ENCODE measurements at places on chromosomes 4 and X. TPM values are rescaled to one million over a fixed set of nuclear protein-coding genes. Genes with fewer than 3 reads are reported as not detected.
A peak's percentile ranks its signal among the peaks of the same experiment; 100 is the strongest.

ZBTB49 gene
- total RNA-seq: 7.2 TPM

BCORL1 gene
- 9.2 TPM for total RNA-seq

DCAF12L2 gene
- not detected for total RNA-seq

MAOA gene
- total RNA-seq: 1.8 TPM

PITX2 gene
- 0.09 TPM for total RNA-seq

GRCh38 chrX:118807151-118808017 is 16.2 kb upstream of the ZCCHC12 start:
- no peaks in the 10 kb centered on the region for H3K4me1 ChIP-seq
- H3K4me3 ChIP-seq: no peak overlapping the region
- no peak overlapping the region for H3K27ac ChIP-seq
- H3K36me3 ChIP-seq: no peaks in the 10 kb centered on the region
- peak; percentile 70 for DNase-seq

DNA sequence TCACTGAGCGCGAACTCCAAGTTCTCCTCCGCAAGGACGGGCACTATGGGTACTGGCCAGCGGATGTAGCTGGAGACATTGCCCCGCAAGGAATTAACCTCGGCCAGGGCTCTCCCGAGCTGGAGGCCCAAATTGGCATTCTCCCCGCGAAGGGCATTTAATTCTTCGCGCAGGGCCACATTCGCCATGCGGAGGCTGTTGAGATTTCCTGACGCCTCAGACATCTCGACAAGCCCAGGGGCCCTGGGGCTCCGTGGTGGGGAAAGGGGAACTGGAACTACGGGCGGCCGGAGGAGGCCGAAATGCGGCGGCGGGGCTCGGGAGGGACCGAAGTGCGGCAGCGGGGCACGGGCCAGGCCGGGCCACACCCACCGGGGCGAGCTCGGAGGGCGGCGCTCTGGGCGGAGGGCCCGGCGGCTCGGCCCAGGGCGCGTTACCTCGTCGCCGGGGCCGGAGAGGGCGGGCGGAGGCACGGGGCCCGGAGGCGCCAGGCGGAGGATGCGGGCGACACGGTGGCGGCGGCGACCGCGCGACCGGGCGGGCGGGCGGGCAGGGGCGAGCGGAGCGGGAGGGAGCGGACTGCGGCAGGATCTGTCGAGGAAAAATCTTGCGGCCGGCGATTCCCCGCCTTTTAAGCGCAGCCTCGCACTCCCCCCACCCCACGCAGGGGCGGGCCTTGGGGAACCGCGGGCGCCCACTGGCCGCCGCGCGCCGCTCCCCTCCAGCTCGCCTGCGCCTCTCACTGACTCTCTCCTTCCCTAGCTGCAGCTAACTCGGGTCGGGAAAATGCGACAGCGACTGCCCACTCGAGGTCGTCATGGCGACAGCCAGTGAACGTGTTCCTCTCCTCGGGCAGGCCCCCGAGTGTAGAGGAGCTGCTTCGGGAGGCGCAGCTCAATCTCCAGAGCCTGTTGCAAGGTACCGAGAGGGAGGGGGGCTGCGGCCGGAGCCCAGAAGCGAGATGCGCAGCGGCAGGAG is at the start of gene RTL5:
Gene RTL5 (minus strand): TSS at position 599 of the 978 bp plus-strand sequence.
- peaks cover 4% of the 10 kb centered on the region for H3K4me1 ChIP-seq
- no peaks in the 10 kb centered on the region for H3K36me3 ChIP-seq
- no peak within 1 kb of the TSS for H3K27ac ChIP-seq
- H3K27me3 ChIP-seq: peaks cover 64% of the 10 kb centered on the region
- peak; percentile 76 for DNase-seq

GRCh38 chrX:23773601-23774175 is 9.3 kb upstream of the SAT1 start:
- H3K4me3 ChIP-seq: peak overlapping the region; percentile 53
- no peaks in the 10 kb centered on the region for H3K27me3 ChIP-seq
- peak; percentile 85 for DNase-seq
- H3K27ac ChIP-seq: peak overlapping the region; percentile 96
- H3K4me1 ChIP-seq: peaks cover 7% of the 10 kb centered on the region
- H3K36me3 ChIP-seq: no peaks in the 10 kb centered on the region

GRCh38 chr4:107423677-107424405 is 296.2 kb downstream of the PAPSS1 start:
- no peak for DNase-seq
- no peaks in the 10 kb centered on the region for H3K4me1 ChIP-seq
- no peak overlapping the region for H3K4me3 ChIP-seq

- peaks cover 2% of the 10 kb centered on the region for H3K27me3 ChIP-seq
- no peak for DNase-seq
- peak overlapping the region; percentile 83 for H3K4me3 ChIP-seq
These were observed 377.9 kb upstream of the EMCN start for GRCh38 chr4:100895556-100896197.

DNA sequence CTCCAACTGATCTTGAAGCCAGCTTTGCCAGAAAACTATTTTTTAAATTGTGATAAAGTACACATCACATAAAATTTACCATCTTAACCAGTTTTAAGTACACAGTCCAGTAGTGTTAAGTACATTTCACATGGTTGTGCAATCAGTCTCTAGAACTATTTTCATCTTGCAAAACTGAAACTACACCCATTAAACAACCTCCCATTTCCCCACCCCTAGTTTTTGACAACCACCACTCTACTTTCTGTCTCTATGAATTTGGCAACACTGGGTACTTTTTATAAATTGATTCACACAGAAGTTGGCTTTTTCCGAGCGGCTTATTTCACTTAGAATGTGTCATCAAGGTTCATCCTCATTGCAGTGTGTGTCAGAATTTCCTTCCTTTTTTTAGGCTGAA is 31.0 kb downstream of the TRPC5 start:
- DNase-seq: no peak
- no peak overlapping the region for H3K27ac ChIP-seq
- no peaks in the 10 kb centered on the region for H3K36me3 ChIP-seq

- H3K36me3 ChIP-seq: no peaks in the 10 kb centered on the region
- H3K27me3 ChIP-seq: peaks cover 16% of the 10 kb centered on the region
- H3K27ac ChIP-seq: no peak overlapping the region
- no peaks in the 10 kb centered on the region for H3K4me1 ChIP-seq
- no peak overlapping the region for H3K4me3 ChIP-seq
- DNase-seq: peak; percentile 41
These were observed 94.9 kb downstream of the ENPP6 start for GRCh38 chr4:184122631-184123408.

DNA sequence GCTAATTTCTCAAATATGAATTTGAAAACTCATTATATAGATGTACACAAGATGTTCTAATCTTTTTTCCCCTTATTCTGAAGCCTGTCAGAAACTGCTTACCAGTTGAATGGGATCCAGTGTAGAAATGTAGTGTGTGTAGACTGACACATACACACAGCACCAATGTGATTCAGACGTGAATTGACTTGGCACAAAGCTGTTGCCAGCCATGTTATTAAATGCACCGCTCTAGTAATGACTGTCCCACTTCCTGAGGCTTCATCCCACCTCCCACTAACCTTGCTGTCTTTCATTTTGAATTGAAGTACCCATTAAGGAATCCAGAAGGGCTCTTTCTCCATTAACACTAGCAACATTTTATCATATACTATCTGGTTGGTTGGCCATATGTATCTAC is 146.6 kb downstream of the PPA2 start:
- no peak overlapping the region for H3K27ac ChIP-seq
- H3K27me3 ChIP-seq: no peaks in the 10 kb centered on the region
- no peaks in the 10 kb centered on the region for H3K36me3 ChIP-seq
- H3K4me1 ChIP-seq: no peaks in the 10 kb centered on the region
- H3K4me3 ChIP-seq: no peak overlapping the region

- no peak overlapping the region for H3K27ac ChIP-seq
- H3K36me3 ChIP-seq: peaks cover 15% of the 10 kb centered on the region
- DNase-seq: no peak
These were observed 42.4 kb upstream of the ARHGEF6 start for GRCh38 chrX:136823175-136823574.

DNA sequence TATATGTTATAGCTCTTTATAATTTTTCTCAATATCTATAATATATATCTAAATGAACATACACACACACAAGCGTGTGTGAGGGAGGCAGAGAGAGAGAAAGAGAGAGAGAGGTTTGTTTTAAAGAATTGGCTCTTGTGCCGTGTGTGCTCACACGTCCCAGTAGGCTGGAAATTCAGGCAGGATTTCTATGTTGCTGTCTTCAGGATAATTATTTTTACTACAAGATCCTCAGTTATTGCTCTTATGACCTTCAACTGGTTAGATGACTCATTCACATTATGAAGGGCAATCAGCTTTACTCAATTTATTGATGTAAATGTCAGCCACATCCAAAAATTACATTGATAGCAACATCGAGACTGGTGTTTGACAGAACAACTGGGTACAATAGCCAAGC is 1520.7 kb upstream of the PCDH7 start:
- H3K4me3 ChIP-seq: no peak overlapping the region
- H3K27me3 ChIP-seq: no peaks in the 10 kb centered on the region
- no peaks in the 10 kb centered on the region for H3K4me1 ChIP-seq
- no peaks in the 10 kb centered on the region for H3K36me3 ChIP-seq
- DNase-seq: no peak

DNA sequence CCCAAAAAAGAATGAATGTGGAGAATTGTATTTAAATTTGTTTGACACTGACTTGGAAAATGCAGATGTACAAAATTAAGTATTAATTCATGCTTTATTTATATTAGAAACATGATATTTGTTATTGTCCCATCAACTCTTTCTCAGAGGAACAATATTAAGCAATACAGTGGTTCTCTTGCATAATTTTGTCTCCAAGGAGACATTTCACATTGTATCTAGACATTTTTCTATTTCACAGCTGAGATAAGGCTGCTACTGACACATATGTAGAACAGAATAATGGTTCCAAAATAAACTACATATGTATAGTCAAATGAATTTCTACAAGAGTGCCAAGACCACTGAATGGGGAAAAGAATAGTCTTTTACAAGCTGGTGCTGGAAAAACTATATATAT is 427.9 kb upstream of the SPANXN1 start:
- no peaks in the 10 kb centered on the region for H3K4me1 ChIP-seq
- no peaks in the 10 kb centered on the region for H3K27me3 ChIP-seq
- H3K27ac ChIP-seq: no peak overlapping the region
- DNase-seq: no peak
